ENCODE measurements at places on chromosomes 12 and 14.
A peak's percentile ranks its signal among the peaks of the same experiment; 100 is the strongest.

GRCh38 chr12:12171991-12172511 lies 94.8 kb downstream of the LRP6 start:
- no peak for DNase-seq

DNA sequence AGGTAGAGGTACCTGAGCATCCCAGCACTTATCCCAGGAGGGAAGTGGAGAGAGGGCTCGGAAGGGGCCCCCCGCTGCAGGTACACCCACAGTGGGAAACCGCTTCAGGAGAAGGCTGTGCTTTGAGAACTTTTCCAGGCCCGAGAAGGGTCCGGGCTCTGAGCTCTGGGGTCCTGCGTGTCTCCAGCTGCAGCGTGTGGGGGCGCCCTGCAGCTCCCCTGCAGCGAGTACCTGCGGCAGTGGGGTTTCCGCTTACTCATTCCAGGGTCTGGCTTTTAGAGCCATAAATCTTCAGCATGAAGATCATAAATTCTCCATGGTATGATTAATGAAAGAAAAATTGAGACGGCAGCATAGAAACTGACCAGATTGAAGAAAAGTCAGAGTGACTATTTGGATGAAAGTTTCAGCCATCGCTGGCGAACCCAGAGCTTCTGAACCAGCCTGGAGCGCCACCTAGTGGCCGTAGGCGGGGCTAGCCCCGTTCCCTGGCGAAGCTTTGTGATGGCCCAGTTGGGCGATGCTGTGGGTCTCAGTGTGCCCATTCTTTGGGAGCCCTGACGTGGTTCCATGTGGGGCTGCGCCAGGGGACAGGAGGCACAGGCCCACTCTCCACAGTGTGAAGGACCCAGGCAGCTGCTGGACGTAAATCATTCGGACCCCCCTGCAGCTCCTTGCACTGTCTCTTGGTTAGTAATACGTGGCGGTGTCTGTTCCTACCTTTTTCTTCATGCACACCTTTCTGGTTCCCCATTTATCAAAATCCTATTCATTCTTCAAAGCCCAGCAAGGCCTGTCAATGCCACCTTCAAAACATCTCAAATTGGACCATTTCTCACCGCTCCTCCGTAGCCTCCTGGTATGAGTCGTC lies 198.2 kb downstream of the TSPAN9 start:
- DNase-seq, result peak; percentile 77

DNA sequence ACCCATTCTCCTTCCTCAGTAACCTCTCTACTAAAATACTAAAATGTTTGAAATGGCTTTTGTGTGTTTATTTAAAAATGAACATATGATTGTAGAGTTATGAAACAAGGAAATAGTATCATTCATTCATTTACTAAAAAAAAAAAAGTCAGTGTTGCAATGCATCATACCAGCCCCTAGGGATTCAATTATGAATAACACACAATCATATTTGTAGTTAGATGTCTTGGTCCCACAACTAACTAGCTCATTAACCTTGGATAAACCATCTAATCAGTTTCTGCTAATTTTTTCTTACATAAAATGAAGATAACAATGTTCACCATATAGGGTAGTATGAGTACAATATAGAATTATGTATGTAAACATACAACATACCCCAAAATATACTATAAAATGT lies 183.2 kb downstream of the GRIN2B start:
- DNase-seq, result no peak

DNA sequence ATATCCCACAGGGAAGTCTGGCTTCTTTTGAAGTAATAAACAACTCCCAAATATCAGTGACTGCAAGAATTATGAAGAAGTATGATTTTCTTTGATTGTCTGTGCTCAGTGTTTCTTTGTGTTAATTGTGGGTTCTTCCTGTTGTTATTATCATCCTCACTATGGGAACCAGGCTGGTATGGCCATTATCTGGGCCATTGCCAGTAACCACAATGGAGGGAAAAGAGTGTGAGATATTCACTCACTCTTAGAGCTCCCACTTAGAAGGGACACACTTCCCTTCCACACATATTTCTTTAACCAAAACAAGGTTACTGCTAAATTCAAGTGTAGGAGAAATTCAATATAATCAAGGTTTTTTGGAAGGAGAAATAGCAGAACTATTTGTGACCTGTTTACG lies 503.7 kb downstream of the SLC6A15 start:
- no peak for DNase-seq

- DNase-seq, result no peak
These were observed 16.3 kb downstream of the TESPA1 start for GRCh38 chr12:54968181-54968730.

- DNase-seq, result no peak
These were observed 322.3 kb downstream of the RMST start for GRCh38 chr12:97784904-97785303.

- no peak for DNase-seq
These were observed 1.7 kb upstream of the RAD52 start for GRCh38 chr12:951176-951575.

DNA sequence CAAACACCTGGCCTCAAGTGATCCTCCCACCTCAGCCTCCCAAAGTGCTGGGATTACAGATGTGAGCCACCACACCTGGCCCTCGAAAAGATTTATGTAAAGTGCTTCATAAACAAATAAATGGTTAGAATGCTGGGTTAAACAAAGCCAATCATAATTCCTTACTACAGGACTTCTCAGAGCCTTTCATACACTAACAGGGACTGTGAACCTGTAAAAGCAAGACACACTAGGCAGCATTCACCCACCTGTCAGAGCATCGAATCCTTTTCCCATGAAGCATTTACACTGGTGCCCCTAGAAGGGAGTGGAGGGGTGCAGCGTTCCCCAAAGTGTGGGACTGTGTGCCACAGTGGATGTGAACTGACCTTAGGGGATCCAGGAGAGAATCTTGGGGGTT lies 29.5 kb downstream of the TRPV4 start:
- DNase-seq, result no peak

All from ELF-1 (cell line).